ENCODE measurements at places on chromosomes 3 and 15.

DNA sequence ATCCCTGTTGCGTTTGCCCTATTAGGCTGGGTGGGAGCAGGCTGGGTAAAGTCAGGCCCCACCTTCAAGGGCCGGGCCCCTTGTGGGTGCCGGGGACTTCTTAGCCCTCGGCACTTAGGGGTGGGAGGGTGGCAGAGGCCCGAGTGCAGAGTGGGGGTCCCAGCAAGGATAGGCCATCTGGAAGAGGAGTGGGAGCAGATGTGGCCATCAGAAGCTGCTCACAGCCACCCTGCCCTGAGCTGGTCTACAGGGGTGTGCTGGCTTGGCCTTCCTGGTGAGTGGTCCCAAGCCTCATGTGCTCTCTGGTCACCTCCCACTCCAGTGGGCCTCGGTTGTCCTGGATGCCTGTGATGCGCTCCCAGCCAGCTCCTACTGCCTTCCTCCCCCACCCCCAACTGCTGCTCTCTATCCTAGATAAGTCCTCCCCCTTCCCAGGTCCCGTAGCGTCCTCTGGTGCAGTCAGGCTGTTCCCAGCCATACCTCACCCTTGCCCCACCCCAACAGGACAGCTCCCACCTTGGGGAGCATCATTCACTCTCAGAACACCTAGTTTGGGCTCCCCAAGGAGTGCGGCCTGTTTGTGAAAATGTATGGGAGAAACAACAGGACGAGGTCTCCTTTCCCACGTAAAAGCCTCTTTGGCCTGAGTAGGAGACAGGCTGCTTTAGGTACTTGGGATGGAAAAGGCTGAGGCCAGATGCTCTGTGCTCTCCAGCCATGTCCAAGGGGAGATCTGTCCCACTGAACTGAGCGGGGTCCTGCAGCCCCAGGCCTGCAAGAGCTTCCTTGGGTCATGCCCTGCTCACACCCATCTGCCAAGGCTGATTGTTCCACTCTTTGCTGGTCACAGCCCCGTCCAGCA, 24.9 kb upstream of the PLXNA1 start:
- H3K27ac ChIP-seq, result no peak overlapping the region
- no peaks in the 10 kb centered on the region for H3K4me1 ChIP-seq

- no peak overlapping the region for H3K4me3 ChIP-seq
- H3K27me3 ChIP-seq, result no peaks in the 10 kb centered on the region
- DNase-seq, result no peak
- H3K36me3 ChIP-seq, result no peaks in the 10 kb centered on the region
- no peak overlapping the region for H3K27ac ChIP-seq
Measured at GRCh38 chr15:92494806-92495336, 101.2 kb downstream of the ST8SIA2 start.

DNA sequence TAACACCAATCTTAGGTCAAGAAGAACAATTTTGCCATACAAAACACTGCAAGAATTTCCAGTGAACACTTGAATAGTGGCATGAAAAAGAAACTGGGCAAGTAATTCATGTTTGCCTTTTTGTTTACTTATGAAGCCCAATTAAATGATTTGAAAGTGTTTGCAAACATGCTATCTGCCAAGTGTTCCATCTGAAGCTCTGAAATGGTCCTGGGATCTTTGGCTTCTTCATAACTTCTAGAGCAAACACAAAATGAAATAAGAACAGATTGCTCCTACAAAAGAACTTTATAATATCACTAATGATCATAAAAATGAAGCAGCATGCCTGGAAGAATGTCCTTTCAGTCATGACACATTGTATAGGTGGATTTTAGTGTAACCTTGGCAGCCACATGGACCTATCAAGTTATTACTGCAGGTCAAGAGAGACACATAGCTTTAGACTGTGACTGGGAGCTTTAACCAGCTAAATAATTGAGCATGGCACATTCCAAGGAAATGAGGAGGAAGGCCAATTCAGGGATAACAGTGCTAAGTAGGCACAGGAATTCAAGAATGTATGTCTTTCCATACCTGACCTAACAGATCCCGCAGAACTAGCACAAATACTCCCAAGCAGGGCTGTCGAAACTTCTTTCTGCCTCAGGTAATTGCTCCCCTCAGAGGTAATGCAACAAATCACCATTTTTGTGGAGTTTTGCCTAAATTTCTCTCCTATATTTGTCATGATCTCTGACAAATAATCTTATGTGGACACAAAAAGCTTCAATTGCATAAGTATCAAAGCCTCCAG, 144.6 kb downstream of the DUT start:
- no peak overlapping the region for H3K27ac ChIP-seq
- H3K4me3 ChIP-seq, result no peak overlapping the region
- no peak for DNase-seq
- H3K27me3 ChIP-seq, result no peaks in the 10 kb centered on the region
- no peaks in the 10 kb centered on the region for H3K4me1 ChIP-seq

DNA sequence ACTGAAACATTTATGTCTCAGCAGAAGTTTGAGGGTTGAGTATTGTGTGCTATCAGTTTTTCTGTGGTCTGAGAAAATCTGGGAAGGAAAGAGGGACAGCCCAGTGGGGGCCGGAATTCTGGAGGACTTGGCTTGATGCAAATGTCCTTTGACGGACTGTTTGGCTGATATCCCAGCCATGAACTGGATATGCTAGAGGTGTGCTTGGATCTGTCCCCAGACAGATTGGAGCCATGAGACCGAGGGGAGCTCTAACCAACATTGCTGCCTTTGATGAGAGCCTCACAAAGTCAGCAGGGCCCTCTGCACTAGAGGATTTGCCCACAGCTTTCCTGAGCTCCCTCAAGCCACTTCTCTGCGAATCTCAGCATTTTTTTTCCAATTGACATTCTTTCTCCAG, 405.6 kb downstream of the NTRK3 start:
- H3K4me3 ChIP-seq, result no peak overlapping the region
- H3K36me3 ChIP-seq, result no peaks in the 10 kb centered on the region
- no peak for DNase-seq
- no peaks in the 10 kb centered on the region for H3K4me1 ChIP-seq
- H3K27me3 ChIP-seq, result no peaks in the 10 kb centered on the region
- no peak overlapping the region for H3K27ac ChIP-seq

DNA sequence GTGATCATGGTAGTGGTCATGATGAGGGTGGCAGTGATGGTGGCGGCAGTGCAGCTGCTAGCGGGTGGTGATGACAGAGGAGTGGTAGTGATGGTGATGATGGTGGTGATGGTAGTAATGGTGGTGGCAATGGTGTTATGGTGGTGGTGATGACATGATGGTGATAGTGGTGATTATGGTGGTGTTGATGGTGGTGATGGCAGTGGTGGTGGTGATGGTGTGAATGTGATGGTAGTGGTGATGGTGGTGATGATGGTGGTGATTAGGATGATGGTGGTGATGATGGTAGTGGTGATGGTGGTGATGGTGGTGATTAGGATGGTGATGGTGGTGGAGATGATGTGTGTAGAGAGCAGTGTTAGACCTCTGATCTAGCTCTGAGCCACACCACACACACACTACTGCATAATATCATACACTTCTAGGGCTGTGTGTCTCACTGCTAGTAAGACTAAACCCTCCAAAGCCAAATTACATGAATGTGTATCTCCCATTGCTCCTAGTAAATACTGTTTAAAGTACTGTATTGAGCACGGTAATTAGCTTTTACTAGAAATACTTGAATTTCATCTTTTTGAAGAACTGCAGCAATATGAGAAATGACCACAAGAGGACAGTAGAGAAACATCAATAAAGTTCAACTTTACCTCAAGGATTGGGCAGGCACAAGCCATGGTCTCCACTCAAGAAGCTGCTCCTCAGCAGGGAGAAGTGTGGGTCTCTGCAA, 28.8 kb downstream of the TMED3 start:
- DNase-seq, result no peak
- H3K27ac ChIP-seq, result no peak overlapping the region
- no peaks in the 10 kb centered on the region for H3K27me3 ChIP-seq
- no peaks in the 10 kb centered on the region for H3K36me3 ChIP-seq
- no peaks in the 10 kb centered on the region for H3K4me1 ChIP-seq
- no peak overlapping the region for H3K4me3 ChIP-seq

DNA sequence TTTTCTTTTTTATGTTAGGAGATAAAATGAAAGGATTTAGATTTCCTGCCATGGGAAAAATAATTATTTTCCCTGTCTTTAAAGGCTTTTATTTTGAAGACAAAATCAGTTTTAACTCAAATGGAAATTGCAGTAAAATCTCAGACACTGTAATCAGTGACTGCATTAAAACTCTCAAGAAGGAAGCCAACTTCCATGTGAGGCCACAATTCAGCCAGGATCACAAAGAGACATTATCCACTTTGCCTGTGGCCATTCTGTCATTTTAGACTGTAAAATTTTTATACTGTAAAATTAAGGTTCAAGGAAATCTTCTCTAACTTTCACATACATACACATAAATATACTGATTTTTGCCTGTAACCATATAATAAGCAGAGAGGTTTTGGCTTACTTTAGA, 304.0 kb downstream of the TIGIT start:
- H3K27me3 ChIP-seq, result no peaks in the 10 kb centered on the region
- no peaks in the 10 kb centered on the region for H3K36me3 ChIP-seq
- H3K4me3 ChIP-seq, result no peak overlapping the region
- no peak for DNase-seq
- H3K27ac ChIP-seq, result no peak overlapping the region
- H3K4me1 ChIP-seq, result no peaks in the 10 kb centered on the region

DNA sequence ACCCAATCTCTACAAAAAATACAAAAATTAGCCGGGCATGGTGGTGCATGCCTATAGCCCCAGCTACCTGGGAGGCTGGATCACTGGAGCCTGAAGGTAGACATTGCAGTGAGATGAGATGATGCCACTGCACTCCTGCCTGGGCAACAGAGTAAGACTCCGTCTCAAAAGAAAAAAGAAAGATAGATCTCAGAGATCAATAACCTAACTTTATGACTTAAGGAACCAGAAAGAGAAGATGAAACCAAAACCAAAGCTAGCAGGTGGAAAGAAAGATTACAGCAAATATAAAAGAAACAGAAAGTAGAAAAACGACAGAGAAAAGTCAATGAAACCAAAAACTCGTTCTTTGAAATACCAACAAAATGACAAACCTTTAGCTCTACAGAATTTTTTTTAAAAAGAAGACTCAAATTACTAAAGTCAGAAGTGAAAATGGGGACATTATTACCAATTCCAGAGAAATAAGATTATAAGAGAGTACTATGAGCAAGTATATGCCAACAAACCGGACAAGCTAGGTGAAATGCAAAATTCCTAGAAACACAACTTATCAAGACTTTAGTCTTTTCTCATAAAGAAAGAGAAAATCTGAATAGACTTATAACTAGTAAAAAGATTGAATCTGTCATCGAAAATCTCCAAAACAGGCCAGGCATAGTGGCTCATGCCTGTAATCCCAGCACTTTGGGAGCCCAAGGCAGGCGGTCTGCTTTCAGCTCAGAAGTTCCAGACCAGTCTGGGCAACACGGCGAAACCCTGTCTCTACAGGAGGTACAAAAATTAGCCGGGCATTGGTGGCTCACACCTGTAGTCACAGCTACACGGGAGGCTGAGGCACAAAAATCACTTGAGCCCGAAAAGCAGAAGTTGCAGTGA, 35.0 kb downstream of the ACAP2 start:
- H3K4me3 ChIP-seq, result no peak overlapping the region
- no peak overlapping the region for H3K27ac ChIP-seq
- H3K36me3 ChIP-seq, result no peaks in the 10 kb centered on the region

DNA sequence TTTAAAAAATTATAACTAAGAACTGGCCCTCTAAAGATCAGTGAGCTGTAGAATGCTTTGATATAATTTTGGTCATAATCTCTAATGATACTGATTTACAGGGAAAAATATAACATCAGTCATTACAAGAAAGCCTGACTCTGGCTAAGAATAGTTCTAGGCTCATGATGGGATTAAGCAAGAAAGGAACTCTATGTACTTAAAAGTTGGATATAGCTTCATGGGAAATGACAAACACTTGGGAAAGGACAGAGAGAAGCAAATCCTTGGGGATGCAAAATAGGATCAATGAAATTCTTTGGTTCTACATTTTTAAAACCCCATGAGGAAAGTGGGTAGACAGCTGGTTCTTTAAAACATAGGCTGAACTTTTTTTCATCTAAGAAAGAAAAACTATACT, 472.7 kb upstream of the NR2F2 start:
- DNase-seq, result no peak
- no peaks in the 10 kb centered on the region for H3K36me3 ChIP-seq
- no peaks in the 10 kb centered on the region for H3K27me3 ChIP-seq
- H3K27ac ChIP-seq, result no peak overlapping the region
- no peak overlapping the region for H3K4me3 ChIP-seq

DNA sequence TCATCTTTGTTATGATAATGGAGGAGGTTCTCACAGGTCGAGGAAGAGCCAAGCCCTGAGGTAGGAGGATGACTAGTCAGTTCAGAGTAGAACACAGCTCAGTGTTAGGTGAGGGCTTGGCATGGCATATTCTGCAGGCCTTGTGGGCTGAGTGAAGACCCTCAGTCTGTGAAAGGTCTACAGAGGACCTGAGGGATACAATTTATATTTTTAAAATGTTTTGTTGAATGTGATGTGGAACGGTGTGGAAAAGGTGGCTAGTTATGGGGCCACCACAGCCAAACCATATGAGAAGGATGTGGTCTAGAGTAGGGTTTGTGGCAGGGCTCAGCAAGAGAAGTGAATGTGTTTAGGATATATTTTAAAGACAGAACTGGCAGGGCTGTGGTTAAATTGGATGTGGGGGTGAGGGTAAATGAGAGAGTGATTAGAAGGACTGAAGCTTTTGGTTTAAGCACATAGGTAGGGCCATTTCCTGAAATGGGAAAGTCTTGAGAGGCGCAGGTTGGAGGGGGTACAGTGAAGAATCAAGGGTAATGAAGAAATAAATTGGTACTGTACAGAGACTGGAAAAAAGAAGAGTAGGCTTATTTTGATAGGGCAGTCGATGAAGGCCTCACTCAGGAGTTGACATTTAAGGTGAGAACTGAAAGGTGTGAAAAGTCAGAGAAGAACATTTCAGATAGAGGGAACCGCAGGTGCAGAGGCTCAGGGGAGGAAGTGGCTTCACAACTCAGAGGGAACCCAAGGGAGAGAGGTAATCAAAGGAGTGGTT, 60.5 kb downstream of the SPTSSB start:
- H3K27ac ChIP-seq, result no peak overlapping the region
- no peaks in the 10 kb centered on the region for H3K27me3 ChIP-seq
- DNase-seq, result no peak
- no peak overlapping the region for H3K4me3 ChIP-seq
- no peaks in the 10 kb centered on the region for H3K4me1 ChIP-seq

GRCh38 chr3:74420538-74421124, 193.8 kb downstream of the CNTN3 start:
- no peaks in the 10 kb centered on the region for H3K4me1 ChIP-seq
- no peak overlapping the region for H3K4me3 ChIP-seq
